ENCODE measurements at places on chromosomes 12 and 14. TPM values are rescaled to one million over a fixed set of nuclear protein-coding genes. Genes with fewer than 3 reads are reported as not detected.

DNA sequence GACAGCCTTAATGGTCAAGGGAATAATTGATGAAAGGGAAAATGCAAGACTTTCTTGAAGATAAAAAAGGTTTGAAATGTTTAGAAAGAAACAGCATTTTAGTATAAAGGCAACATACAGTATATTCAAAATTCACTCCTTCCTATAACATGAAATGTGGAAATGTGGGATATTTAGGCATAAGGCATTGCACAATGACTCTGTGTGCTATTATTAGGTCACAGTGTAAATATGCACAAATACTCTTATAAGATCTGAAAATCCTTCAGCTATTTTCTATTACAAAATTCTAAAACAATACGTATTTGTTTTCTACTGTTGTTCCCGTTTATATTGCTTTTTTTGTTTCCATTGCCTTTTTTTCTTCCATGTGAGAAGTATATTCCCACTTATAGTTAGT lies 127.7 kb downstream of the SLC16A7 start:
- no peak for DNase-seq

GRCh38 chr12:88495031-88495430 lies 85.2 kb downstream of the KITLG start:
- no peak for DNase-seq

The KCNC2 gene
- total RNA-seq, result not detected

The CISTR gene
- total RNA-seq, result not detected

- DNase-seq, result no peak
Measured at GRCh38 chr12:57881475-57881874, 34.9 kb upstream of the CTDSP2 start.

DNA sequence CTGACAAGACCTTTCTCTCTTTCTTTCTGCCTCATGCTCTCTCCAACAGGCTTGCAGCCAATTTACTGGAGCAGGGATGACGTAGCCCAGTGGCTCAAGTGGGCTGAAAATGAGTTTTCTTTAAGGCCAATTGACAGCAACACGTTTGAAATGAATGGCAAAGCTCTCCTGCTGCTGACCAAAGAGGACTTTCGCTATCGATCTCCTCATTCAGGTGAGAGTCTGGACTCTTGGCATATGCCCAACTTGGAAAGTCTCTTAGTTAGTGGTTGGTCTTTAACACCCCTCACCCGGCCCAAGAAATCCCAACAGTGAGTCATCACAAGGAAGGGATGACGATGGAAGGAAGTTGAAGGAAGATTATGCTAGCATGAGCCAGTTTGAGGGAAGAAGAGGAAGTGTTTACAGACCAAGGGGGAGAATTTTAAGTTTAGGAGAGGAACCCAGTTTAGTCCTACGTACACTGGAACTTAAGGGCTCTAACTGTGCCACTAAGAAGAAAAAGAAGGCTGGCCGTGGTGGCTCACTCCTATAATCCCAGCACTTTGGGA lies 189.7 kb downstream of the ETV6 start:
- no peak for DNase-seq

The NPFF gene
- 0.80 TPM for total RNA-seq

The SCYL2 gene
- 48.7 TPM for total RNA-seq

DNA sequence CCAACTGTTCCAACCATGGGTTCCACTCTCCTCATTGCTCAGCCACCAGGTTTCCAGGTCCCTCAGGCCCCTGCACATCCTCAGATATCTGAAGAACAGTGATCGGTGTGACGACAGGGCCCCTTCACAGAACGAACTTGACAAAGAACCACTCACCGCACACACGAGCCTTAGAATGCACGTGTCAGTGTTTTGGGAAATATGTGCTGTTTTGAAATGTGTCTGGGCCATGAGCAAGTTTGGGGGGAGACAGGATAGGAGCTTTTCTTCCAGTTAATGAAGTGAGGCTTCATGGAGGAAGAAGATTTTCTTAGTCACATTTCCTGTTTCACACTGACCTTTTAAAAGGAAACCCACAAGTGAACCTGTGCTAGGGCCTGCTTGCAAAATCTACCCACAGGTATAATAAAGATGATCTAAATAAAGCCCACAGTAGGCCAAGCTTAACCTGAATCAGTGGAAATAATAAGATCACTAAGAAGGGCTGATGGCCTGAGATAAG lies 58.6 kb downstream of the ZFP36L1 start:
- DNase-seq, result no peak

- DNase-seq, result no peak
Measured at GRCh38 chr14:78512021-78512420, 341.8 kb downstream of the NRXN3 start.

- no peak for DNase-seq
Measured at GRCh38 chr14:75411214-75411540, 16.6 kb upstream of the JDP2 start.

The TDRD9 gene
- not detected for total RNA-seq

- DNase-seq, result no peak
Measured at GRCh38 chr14:24224618-24225071, 7.5 kb downstream of the NEDD8 start.

GRCh38 chr14:44720707-44721106 lies 213.6 kb upstream of the FSCB start:
- DNase-seq, result no peak

The ADCK1 gene
- total RNA-seq, result 11.0 TPM

DNA sequence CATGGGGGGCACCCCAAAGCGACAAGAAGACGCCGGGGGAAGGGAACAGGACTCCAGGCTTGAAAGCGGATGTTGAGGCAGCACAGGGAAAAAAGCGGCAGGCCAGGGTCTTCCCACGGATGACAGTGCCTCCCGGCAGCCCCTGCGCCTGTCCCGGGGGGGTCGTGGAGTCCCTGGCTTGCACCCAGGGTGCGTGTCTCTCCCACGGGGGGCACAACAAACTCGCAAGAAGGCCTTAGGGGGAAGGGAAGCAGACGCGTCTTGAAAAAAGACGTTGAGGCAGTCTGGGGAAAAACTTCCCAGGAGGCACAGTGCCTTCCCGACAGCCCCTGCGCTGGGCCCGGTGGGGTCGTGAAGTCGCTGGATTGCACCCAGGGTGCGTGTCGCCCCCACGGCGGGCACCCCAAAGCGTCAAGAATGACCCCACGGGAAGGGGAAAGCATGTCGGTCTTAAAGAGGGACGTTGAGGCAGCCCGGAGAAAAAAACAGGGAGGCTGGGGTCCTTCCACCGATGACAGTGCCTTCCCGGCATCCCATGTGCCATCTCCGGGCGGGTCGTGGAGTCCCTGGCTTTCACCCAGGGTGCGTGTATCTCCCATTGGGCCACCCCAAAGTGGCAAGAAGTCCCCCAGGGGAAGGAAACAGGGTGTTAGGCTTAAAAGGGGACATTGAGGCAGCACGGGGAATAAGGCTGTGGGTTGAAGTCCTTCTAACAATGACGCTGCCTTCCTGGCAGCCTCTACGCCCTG lies 159.9 kb upstream of the ALG10B start:
- DNase-seq, result no peak

- DNase-seq, result no peak
Measured at GRCh38 chr12:51390891-51391282, 319 bp downstream of the GALNT6 start.

DNA sequence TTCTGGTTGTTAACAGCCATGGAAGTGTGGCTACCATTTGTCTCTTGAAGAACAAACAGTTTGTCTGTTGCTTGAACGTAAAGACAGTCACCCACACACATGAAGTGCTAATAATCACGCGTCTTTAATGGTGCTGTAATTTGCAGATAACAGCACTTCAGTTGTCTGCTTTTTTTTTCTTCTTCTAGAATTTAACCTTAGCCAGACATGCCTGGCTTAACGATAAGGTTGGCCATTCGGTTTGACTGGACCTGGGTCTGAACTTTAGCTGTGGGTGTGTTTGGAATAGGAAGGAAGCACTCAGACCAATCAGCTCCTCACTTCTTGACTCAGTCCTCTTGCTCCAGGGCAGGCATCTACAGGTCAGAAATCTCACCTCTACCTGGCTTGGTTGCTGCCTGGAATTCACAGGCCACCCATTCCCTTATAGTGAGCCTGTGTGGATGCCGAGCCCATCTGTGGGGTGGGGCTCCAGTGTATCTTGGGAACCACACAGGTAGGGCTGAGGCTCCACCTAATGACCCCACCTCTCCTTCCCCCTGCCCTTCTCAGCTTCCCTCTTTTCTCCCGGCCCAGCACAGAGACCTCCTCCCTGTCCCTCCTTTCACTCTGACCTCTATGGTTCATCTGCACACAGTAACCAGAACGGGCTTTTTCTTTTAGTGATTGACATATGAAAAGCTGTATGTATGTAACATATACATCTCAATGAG lies 246.4 kb upstream of the PWP1 start:
- no peak for DNase-seq

DNA sequence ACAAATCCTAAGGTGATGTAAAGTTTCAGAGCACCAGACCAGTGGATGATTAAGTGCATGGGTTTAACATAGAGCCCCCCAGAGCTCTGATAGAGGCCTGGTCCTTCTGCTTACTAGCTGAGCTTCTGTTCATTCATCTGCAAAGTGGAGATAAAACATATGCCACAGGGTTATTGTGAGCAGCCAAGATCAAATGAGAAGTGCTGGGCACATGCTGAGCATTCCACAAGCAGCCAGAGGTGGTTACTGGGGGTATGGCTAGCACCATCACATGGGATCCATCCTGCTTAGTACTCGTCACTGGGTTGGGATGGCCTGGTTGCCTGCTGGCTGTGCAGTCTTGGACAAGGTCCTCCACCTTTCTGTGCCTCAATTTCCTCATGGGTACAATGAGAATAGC lies 18.0 kb upstream of the SMUG1 start:
- DNase-seq, result no peak

DNA sequence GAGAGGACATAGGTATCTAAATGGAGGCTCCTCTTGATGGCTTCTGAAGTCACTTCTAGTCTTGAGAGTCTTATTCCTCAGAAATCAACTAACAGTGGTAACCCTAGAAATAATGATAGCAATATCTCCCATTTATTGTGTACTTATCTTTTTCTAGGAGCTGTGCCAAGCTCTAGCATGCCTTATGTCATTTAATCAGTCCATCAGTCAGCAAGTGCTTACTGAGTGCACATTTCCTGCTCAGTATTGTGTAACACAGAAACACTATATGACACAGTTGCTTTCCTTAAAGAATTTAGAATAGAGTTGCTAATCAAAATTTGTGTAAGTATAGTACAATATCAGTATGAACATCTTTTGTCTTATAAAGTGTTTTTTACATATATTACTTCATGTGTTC lies 36.6 kb downstream of the KRT76 start:
- DNase-seq, result no peak
